GM23338 (cell line): ENCODE measurements at places on chromosomes 5 and 9. TPM values are rescaled to one million over a fixed set of nuclear protein-coding genes. Genes with fewer than 3 reads are reported as not detected.

TMEM171 gene
- total RNA-seq = 1.7 and 2.9 TPM in 2 replicates

CTXN3 gene
- total RNA-seq = not detected in 2 replicates

HAVCR1 gene
- not detected in 2 replicates for total RNA-seq

PDLIM7 gene
- 73.0 and 94.7 TPM in 2 replicates for total RNA-seq

PCDHGB4 gene
- total RNA-seq = 13.0 and 16.6 TPM in 2 replicates

TLR4 gene
- 0.17 and 0.27 TPM in 2 replicates for total RNA-seq

ZNF622 gene
- 26.8 and 30.7 TPM in 2 replicates for total RNA-seq

PCDHA4 gene
- total RNA-seq = 9.6 and 12.5 TPM in 2 replicates

HAVCR2 gene
- total RNA-seq = 0.49 and 3.4 TPM in 2 replicates

TSSK1B gene
- total RNA-seq = 0.52 TPM in 1 of 2 replicates, not detected in the other

DELE1 gene
- total RNA-seq = 50.0 and 62.2 TPM in 2 replicates
